ENCODE measurements at places on chromosomes 3 and 15. TPM values are rescaled to one million over a fixed set of nuclear protein-coding genes. Genes with fewer than 3 reads are reported as not detected.

Gene DNAJA4
- 20.2 TPM for total RNA-seq

Gene NANOGP8
- 1.2 TPM for total RNA-seq

Gene CPLX3
- total RNA-seq, result not detected

Gene HYAL1
- total RNA-seq, result 9.3 TPM

Gene TMEM212
- not detected for total RNA-seq

Gene BTD
- 17.6 TPM for total RNA-seq

Gene COL6A5
- total RNA-seq, result not detected

Gene KNG1
- total RNA-seq, result not detected

Gene CADPS
- 0.99 TPM for total RNA-seq

Gene GRAMD2A
- 0.91 TPM for total RNA-seq

Gene KCNAB1
- total RNA-seq, result 45.8 TPM

Gene MESP1
- total RNA-seq, result 1.2 TPM

Gene PROS1
- 81.1 TPM for total RNA-seq

Gene UBE3A
- total RNA-seq, result 93.5 TPM

Gene DPH6
- total RNA-seq, result 21.0 TPM

Gene EIF4E3
- 22.2 TPM for total RNA-seq

Gene ACKR4
- 15.5 TPM for total RNA-seq

Gene FETUB
- not detected for total RNA-seq

Gene ERICH6
- total RNA-seq, result 0.18 TPM

Gene DENND6A
- total RNA-seq, result 38.6 TPM

Gene CGNL1
- 46.3 TPM for total RNA-seq

Gene C3orf85
- not detected for total RNA-seq

Gene PTH1R
- total RNA-seq, result 6.7 TPM
